ENCODE measurements at places on chromosomes 7 and 10. TPM values are rescaled to one million over a fixed set of nuclear protein-coding genes. Genes with fewer than 3 reads are reported as not detected.

DNA sequence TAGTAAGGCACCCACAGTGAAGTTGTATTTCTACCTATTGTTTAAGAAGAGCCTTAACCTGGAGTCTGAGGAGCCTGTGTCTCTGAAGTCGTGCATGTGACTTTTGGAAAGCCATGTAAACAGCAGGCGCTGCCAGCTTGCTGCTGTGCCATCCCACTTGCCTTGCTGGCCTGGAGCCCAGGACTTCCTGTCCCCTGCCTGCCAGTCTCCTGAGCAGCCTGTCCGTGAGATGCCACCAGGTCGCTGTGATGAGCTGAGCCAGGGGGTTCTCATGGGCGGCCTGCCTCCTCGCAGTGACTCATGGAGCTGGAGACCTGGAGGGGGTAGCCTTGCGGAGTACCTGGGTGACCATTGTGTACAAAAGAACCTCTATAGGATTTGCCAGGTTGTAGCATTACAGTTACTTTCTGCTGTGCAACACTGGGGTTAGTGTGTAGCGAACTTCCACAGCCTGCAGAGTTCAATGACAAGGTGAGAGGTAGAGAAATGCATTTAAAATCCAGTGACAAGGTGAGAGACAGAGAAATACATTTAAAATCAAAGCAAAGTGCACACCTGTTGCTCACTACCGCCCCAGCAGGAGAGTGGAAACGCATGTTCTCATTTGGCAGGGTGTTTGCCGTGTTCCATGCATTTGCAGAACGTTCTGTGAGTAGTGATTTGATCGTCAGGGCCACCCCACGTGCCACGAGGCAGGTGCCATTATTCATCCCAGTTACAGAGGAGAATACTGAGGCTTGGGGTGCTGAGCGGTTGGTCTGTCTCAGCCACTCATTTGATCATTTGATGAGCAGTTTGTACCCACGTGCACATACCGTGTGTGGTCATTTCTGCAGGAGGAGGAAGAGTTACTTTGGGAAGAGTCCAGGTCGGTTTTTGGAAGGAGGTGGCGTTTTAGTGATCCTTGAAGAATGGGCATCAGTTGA lies 36.6 kb upstream of the BHLHA15 start:
- DNase-seq = no peak

DNA sequence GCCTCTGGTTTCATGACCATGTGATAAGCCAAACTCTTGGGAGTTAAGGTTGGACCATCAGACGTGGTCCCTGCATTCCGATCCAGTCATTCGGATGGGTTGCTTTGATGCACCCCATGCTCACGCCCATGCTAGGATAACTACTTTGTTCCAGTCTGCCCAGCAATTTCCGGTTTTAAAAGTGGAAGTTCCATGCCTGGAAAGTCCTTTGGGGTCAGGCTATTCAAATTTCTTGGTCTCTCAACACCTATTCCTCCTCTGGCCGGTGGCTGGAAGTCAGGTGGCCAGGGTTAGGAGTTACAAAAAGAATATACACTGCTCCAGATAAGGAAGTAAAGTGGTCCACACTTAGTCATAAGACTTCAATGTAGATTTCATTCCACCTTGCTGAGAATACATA lies 37.7 kb upstream of the HABP2 start:
- DNase-seq = no peak

DNA sequence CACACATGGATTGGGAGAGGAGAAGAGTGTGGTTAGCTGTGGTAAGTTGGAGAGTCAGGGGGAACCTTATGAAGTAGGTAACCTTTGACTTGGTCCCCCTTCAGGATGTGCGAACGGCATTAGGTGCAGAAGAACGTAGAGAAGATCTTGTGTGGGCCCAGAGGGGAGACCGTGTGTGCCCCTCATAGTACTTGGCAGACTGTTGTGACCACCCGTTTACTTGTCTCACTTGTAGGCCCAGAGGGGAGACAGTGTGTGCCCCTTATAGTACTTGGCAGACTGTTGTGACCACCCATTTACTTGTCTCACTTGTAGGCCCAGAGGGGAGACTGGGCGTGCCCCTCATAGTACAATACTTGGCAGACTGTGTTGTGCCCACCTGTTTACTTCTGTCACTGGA lies 2.6 kb downstream of the GTPBP4 start:
- DNase-seq = no peak

DNA sequence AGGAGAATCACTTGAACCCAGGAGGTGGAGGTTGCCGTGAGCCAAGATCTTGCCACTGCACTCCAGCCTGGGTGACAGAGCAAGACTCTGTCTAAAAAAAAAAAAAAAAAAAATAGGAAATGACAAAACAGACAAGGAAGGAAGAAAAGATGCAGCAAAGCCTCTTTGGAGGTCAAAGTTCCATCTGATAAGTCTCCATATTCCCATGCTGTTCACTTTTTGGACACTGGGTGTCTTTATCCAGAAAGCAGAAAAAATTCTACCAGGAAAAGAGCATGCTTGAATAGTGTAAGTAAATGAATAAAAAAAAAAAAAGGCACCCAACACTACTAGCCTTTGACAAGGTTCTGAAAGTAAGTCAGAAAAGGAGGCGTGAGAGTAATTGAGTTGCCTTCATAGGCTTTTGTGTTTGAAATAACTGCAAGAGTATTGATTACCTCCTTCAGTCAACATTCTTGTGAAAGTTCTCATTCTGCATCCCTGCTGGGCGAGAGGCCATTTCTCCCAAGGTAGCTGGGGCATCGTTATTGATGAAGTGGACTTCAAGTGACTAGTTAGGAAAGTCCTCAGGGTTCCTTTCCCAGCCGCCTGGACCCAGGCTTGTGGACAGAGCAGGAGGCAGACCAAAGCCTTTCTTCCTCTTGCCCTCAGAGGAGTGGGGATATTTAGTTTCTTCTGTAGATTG lies 133.3 kb upstream of the KIF5B start:
- DNase-seq = peak; percentile 38

The PDE6C gene
- total RNA-seq = not detected

The INA gene
- total RNA-seq = 0.13 TPM

DNA sequence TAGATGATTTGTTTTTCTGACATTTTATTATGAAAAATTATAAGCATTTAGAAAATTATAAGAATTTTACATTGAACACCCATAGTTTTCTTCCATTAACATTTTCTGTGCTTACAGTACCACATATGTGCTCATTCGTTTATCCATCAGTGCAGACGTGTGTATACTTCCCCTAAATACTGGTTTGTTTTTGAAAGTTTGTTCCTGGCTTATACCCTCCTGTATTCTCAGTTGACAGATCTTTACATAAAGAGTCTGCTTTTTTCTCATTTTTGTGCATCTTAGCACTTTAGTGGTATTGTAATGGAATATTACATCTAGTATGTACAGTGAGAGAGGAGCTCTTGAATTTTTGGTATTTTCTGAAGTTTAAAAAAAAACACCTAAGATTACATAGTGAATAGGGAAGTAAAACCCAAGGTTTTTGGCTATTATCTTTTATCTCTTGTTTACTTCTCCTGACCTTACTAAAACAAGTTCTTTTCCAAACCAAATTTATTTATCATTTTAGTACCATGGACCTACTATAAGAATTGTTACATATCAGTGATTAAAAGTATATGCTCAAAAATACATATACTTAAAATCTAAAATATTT lies 8.1 kb downstream of the DLD start:
- DNase-seq = no peak

DNA sequence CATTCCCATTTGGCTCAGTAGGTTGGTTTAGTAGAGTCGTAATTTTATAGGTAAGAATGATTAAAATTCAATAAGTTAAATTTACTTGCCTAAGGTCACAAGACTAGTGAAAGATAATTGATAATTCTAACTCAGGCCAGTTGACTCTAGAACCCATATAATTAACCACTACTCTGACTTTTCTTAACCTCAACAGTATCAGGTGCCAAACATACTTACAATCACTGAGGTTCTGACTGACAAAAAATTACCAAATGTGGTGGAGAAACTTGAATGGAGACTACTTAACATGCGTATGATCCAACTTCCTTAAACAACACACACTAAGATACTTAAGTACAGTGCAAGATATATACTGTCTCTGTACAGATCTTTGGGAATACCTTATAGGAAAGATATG lies 667.3 kb upstream of the SORCS1 start:
- no peak for DNase-seq

GRCh38 chr7:2967705-2968104 lies 76.0 kb downstream of the CARD11 start:
- DNase-seq = no peak

The LAMB1 gene
- 463 TPM for total RNA-seq

DNA sequence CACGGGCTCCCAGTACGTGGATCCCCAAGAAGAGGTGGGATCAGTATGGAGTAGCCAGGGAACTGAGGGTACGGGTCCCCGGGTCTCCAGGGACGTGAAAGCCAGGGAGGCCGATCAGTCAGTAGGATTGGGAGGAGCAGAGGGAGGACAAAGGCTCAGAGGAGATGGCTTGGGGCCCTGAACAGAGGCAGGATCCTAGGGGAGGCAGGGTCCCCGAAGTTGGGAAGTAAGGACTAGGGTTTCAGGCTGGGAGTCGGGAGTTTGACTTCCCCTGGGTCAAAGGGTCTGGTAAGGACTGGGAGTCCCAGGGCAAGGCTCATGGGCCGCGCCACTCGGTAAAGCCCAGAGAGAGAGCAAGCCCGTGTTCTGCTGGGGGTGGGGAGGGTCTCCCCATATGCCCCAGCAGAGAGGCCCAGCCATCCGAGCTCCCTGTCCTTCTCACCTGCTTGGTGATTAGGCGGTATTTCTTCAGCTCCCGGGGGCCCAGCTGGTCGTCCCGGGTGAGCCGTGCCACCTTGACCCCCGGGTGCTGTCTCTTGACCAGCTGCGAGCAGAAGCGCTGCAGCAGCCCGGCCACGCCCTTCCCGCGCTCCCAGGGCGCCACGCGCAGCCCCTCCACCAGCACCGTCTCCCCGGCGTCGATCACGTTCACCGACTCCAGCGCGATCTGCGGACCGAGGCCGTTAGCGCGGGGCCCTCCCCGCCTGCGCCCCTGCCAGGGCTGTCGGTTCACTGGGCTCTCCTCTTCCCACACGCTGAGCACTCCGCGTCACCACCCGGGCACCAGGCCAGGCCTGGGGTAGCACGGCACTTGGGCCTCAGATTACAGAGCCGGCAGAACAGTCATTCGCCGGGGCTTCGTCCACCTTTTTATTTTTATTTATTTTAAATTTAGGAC lies 7.0 kb downstream of the NAT16 start:
- peak; percentile 59 for DNase-seq

GRCh38 chr7:121000081-121000983 lies 11.8 kb downstream of the CPED1 start:
- peak; percentile 55 for DNase-seq

DNA sequence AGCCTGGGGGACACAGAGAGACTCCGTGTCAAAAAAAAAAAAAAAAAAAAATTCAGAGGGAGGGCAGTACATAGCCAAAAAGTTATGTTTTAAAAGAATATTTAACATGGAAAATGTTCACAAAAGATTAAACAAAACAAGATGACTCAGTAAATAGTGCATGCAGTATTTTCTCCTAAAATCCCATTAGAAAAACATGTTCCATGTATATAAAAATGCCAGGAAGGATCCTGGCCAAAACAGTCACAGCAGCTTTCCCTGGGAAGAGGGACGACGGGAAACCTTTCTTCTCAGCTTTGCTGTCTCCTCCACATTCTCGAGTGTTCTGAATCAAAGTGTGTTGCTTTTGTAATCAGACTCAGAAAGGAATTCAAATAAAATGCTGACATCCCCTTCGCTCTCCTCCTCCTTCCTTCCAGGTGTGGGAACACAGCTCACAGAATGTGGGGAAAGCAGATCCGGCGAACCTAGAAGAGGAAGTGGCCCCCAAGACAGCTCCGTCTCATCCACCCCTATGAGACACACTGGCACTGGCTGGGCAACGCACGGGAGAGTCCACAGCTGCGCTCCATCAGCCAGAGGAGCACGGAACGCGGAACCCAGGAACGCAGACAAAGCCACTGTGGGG lies 139.4 kb downstream of the MAD1L1 start:
- no peak for DNase-seq

- DNase-seq = no peak
Measured at GRCh38 chr7:4871930-4872675, 10.3 kb upstream of the PAPOLB start.

DNA sequence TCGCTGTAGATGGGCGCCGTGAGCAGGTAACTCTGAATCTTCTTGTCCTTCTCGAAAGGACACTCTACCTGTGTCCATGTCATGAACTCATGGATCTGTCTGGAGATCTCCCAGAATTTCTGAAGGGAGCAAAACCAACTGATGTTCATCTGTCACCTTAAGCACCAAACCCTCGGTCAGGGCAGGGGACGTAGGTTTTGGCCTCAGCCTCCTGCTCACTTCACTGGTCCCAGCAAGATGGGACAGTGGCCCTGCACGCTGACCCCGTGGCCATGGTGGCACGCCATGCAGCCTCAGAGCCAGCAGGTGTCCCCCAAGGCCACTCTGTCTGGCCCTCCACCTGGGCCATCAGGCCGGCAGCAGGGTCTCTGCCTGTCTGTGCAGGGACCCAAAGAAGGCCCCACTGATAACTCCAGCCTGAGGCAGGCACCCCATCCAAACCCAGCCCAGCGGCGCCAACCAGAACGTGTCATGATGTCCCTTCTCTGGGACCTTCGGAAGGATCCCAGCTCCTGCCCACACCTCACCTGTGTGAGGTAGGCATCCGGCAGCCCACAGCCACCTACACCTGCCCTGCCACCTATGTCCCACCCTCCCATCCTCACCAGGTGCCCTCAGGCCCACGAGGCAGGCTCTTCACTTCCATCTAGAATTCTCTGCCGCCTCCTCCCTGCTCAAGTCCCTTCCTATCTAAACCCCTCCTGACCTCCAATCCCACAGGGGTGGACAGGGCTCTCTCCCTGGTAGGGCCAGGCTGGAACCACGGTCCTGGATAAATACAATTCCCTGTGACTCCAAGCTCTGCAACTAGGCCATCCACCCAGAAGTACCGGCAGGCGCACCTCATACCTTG lies 59.0 kb downstream of the CSGALNACT2 start:
- DNase-seq = no peak

Measured in dermis microvascular lymphatic vessel endothelial cell (primary cell).